ENCODE measurements at places on chromosomes 1 and 21.

DNA sequence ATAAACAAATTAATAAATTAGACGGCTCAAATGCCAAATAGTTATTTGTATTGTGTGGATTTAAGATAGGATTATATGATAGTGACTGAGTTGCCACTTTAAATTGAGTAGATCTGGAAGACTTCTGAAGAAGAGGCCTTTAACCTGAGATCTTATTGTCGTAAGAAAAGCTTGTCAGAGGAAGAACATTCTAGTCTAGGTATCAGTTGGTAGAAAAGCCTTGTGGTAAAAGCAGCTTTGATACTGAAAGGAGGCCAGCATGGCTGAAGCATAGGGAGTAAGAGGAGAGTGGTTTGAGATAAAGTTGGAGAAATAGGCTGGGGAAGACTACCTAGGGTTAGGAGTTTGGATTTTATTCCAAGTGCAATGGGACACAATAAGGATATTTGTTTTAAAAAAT, 29.1 kb downstream of the SLC30A7 start:
- DNase-seq = no peak

GRCh38 chr1:200628223-200628881, 7.8 kb upstream of the KIF14 start:
- no peak for DNase-seq

GRCh38 chr1:80776266-80776665, 1024.5 kb upstream of the ADGRL2 start:
- DNase-seq = no peak

DNA sequence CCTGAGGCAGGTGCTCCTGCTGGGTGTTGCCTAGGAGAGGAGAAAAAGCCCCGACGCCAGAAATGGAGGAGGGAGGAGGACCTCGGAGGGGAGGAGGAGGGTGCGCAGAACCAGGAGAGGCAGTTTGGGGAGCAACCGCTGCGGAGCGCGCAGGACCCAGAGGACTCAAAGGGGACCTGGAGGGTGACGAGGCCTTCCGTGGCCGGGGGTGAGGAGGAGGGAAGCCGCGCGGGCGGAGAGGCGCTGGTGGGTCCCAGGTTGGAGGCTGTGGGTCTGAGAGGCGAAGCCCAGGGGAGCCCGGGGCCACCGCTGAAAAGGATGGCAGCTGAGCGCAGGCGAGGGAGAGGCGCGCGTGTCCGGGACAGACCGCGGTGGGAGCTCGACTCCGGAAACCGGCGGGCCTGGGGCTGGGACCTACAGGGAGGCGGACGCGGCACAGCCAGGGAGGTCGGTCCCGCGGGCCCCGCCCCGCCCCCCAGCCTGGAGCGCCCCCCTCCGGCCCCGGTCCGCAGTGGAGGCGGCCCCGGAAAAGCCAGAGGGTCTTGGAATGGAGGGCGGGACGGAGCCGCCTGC, 15.1 kb downstream of the RNF223 start:
- DNase-seq = peak; percentile 84

- DNase-seq = no peak
These were observed 138.1 kb downstream of the ATG4C start for GRCh38 chr1:62922006-62922405.

Data from NCI-H1930 (cell line).